ENCODE measurements at places on chromosomes 6 and 20. TPM values are rescaled to one million over a fixed set of nuclear protein-coding genes. Genes with fewer than 3 reads are reported as not detected.

GRCh38 chr6:37060195-37060559 is 54.7 kb downstream of the FGD2 start:
- H3K4me3 ChIP-seq, result no peak overlapping the region
- DNase-seq, result no peak
- no peak overlapping the region for H3K27ac ChIP-seq
- H3K4me1 ChIP-seq, result no peaks in the 10 kb centered on the region
- no peaks in the 10 kb centered on the region for H3K36me3 ChIP-seq

PTGIS gene
- 3.5 TPM for polyA plus RNA-seq

HCRTR2 gene
- not detected for polyA plus RNA-seq

DNA sequence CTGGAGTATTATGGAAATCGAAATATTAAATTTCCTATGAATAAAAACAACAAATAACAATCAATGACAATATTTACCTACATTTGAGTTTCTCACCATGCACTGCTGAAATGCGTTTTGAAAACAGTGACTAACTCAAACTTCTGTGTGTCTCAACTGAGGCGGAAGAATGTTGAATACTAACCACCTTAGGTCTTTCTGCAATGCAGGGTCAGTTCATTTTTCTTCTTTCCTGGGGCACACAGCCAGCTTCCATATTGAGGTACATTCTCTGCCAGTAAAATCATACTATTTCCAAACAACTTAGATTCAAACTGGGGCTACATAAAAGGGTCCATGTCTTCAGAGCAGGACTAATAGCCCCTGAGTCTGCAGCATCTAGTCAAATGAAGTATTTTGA is 310.1 kb downstream of the UTRN start:
- H3K4me3 ChIP-seq, result no peak overlapping the region
- no peak overlapping the region for H3K27ac ChIP-seq
- no peaks in the 10 kb centered on the region for H3K36me3 ChIP-seq
- no peaks in the 10 kb centered on the region for H3K27me3 ChIP-seq

GRCh38 chr6:24391756-24392405 is 10.9 kb upstream of the MRS2 start:
- H3K4me3 ChIP-seq, result no peak overlapping the region
- H3K27ac ChIP-seq, result no peak overlapping the region

DNA sequence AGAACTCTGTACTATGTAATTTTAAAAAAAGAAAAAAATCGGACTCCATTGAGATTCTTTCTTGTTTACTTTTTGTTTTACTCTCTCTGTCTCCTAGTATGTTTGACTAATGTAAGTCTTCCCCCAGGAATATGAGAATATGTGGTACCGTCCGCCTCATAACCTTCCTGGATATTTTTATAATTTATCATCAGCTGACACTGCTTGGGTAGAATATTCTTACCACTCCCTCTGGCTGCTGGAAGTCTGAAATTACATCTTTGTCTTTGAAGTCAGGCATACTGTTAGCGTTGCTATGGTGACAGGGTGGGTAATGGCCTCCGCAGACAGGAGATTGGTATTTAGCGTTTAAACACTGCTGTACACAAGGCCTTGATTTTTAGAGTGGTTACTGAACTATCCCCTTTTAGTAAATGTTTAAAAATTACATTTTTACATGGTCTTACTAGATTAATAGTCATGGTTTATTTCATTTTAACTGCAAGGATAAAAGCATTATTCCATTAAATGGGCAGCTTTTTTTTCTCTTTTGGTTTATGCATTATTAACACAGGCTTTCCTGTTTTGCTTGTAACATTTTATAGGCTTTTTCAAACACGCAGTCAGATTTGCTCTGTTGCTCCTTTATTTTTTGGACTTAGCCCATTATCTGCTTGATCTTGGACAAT is 176.4 kb downstream of the ARID1B start:
- no peak overlapping the region for H3K4me3 ChIP-seq
- no peaks in the 10 kb centered on the region for H3K36me3 ChIP-seq
- no peak overlapping the region for H3K27ac ChIP-seq
- DNase-seq, result no peak

- no peaks in the 10 kb centered on the region for H3K36me3 ChIP-seq
- no peak for DNase-seq
- H3K4me3 ChIP-seq, result no peak overlapping the region
- H3K27me3 ChIP-seq, result no peaks in the 10 kb centered on the region
- no peaks in the 10 kb centered on the region for H3K4me1 ChIP-seq
These were observed 480.5 kb upstream of the HTR1E start for GRCh38 chr6:86456821-86457220.

GRCh38 chr20:8996817-8997512 is 71.9 kb upstream of the PLCB4 start:
- H3K4me1 ChIP-seq, result no peaks in the 10 kb centered on the region
- no peaks in the 10 kb centered on the region for H3K36me3 ChIP-seq
- no peak overlapping the region for H3K27ac ChIP-seq

MDFI gene
- polyA plus RNA-seq, result 2.0 TPM

- H3K27me3 ChIP-seq, result no peaks in the 10 kb centered on the region
- H3K27ac ChIP-seq, result no peak overlapping the region
- H3K36me3 ChIP-seq, result no peaks in the 10 kb centered on the region
These were observed 217.1 kb upstream of the THBS2 start for GRCh38 chr6:169470790-169471189.

DNA sequence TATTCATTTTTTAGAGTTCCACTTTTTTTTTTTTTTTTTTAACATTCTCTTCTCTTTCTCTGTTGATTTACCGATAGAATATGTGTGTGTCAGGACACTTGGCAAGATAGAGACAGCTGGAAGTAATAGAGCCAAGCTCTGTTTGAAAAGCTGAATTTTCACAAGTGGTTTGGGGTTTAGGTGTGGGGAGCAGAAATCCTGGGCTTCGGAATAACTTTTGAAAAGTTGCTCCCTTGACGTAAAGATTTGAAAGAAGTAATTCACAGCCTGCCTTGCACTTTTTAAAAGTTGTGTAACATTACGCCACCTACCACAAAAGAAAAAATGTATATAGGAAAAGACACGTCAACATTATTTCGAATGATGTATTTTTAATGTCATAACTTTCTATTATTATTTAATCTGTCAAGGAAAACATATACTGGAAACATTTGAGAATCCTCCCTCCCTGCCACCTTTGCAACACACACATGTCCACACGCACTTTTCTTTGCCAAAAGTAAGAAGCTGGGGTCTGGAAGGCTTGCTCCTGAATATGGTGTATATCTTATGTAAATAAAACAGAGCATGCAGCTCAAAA is 917.9 kb downstream of the KIF16B start:
- no peaks in the 10 kb centered on the region for H3K36me3 ChIP-seq
- no peaks in the 10 kb centered on the region for H3K27me3 ChIP-seq
- H3K4me1 ChIP-seq, result no peaks in the 10 kb centered on the region
- no peak for DNase-seq
- H3K4me3 ChIP-seq, result no peak overlapping the region

GRCh38 chr6:144953552-144954240 is 668.6 kb downstream of the UTRN start:
- H3K27ac ChIP-seq, result no peak overlapping the region
- no peaks in the 10 kb centered on the region for H3K4me1 ChIP-seq
- H3K27me3 ChIP-seq, result no peaks in the 10 kb centered on the region
- DNase-seq, result no peak

NR2E1 gene
- not detected for polyA plus RNA-seq

DNA sequence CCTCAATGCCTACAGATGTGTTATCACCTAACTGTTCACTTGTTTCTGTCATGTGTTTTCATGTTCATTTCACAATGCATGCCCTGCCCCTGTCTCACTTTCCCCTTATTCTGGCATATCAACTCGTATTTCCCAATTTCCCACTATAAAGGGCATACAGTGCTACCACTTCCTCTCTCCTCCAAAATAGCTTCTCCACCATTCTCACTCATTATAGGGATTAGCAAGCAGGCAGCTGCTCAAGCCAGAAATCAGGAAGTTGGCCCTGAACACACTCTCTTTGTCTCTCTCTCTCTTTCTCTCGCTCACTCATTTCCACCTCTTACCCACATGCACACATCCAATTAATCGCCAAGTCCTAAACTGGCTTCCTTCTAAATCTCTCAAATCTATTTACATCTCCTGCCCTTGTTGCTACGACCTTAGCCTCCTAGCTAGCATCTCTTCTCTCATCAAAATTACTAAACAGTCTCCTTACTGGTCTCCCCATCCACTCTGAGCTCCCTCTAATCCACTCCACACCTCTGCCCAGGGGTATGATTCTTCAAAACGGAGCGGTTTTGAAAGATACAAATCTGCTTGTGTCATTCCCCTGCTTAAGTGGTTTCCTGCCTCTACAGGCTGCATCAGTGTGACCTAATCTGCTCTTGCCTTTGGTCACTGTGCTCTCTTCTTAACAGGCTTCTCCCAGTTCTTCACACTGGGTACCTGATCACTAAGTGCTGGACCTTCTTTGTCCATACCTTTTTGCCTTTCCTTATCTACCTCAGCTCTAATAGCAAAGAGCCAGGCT is 196.2 kb downstream of the BTBD9 start:
- no peak overlapping the region for H3K4me3 ChIP-seq
- no peaks in the 10 kb centered on the region for H3K4me1 ChIP-seq
- no peaks in the 10 kb centered on the region for H3K36me3 ChIP-seq
- H3K27me3 ChIP-seq, result no peaks in the 10 kb centered on the region

- no peak overlapping the region for H3K27ac ChIP-seq
- no peaks in the 10 kb centered on the region for H3K4me1 ChIP-seq
- no peak for DNase-seq
- H3K4me3 ChIP-seq, result no peak overlapping the region
- H3K27me3 ChIP-seq, result no peaks in the 10 kb centered on the region
- no peaks in the 10 kb centered on the region for H3K36me3 ChIP-seq
These were observed 111.2 kb upstream of the CST7 start for GRCh38 chr20:24837781-24838450.

DNA sequence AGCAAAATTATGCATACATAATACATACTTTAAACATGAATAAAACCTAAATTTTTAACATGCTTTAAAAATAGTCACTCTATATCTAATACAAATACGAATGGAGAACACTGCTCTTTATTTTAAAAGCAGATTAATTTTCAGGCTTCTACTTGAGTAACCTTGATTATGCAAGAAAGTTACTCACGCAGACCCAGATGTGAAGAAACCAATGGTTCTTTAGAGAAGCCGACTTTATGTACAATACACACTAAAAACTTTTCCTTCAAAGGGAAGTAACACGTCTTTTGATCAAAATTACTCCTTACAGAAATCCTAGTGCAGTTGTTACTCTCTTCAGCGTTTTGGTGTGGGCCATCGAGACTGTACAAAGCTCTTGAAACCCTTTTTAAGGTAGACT is 136.9 kb upstream of the SLC22A16 start:
- no peak overlapping the region for H3K27ac ChIP-seq
- no peaks in the 10 kb centered on the region for H3K4me1 ChIP-seq
- no peak for DNase-seq
- peaks cover 9% of the 10 kb centered on the region for H3K36me3 ChIP-seq
- H3K4me3 ChIP-seq, result no peak overlapping the region

- H3K27ac ChIP-seq, result no peak overlapping the region
- no peaks in the 10 kb centered on the region for H3K36me3 ChIP-seq
- DNase-seq, result no peak
- no peak overlapping the region for H3K4me3 ChIP-seq
- no peaks in the 10 kb centered on the region for H3K4me1 ChIP-seq
These were observed 316.1 kb upstream of the PRDM1 start for GRCh38 chr6:105769987-105770386.

GRCh38 chr20:62359491-62360121 is 7.5 kb downstream of the LAMA5 start:
- no peak overlapping the region for H3K27ac ChIP-seq
- H3K27me3 ChIP-seq, result no peaks in the 10 kb centered on the region
- peak; percentile 81 for DNase-seq
- H3K4me3 ChIP-seq, result no peak overlapping the region

SMPDL3A gene
- 19.8 TPM for polyA plus RNA-seq

- H3K27me3 ChIP-seq, result no peaks in the 10 kb centered on the region
- DNase-seq, result no peak
- H3K4me1 ChIP-seq, result no peaks in the 10 kb centered on the region
- H3K4me3 ChIP-seq, result no peak overlapping the region
These were observed 129.8 kb upstream of the EDN1 start for GRCh38 chr6:12160326-12160725.

DNA sequence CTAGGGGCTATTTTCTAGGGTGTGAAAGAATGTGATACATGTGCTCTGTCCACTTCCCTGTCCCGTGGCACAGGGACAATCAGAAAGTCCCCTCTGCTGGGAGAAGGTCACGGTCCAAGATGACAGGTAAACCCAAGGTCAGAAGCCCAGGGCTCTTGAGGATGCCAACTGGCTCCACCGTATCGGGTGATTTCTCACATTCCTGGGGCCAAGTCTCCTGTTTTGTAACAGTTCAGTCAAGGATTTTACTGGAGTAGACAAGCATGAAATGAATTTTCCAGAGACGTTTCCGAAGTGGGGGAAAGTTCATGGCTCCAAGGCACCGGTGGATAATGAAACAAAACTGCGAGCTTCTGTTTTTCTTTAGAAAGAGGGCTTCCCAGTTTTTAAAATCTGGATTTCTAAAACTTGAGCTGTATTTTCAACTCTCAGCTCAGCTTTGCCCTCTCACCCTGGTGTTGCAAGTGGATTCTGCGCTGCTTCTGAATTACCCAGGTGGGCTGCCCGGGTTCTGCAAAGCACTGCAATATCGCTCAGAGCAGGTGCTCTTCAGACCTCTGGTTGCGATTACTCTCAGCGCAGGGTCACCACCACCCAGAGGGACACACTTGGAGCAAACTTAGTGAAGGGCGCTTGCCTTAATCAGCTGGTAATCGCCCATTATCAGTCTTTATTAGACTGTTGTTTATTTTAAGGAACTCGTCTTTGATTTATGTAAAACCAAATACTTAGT is 64.4 kb upstream of the TMEM170B start:
- no peaks in the 10 kb centered on the region for H3K36me3 ChIP-seq
- no peaks in the 10 kb centered on the region for H3K4me1 ChIP-seq
- H3K27me3 ChIP-seq, result no peaks in the 10 kb centered on the region

DNA sequence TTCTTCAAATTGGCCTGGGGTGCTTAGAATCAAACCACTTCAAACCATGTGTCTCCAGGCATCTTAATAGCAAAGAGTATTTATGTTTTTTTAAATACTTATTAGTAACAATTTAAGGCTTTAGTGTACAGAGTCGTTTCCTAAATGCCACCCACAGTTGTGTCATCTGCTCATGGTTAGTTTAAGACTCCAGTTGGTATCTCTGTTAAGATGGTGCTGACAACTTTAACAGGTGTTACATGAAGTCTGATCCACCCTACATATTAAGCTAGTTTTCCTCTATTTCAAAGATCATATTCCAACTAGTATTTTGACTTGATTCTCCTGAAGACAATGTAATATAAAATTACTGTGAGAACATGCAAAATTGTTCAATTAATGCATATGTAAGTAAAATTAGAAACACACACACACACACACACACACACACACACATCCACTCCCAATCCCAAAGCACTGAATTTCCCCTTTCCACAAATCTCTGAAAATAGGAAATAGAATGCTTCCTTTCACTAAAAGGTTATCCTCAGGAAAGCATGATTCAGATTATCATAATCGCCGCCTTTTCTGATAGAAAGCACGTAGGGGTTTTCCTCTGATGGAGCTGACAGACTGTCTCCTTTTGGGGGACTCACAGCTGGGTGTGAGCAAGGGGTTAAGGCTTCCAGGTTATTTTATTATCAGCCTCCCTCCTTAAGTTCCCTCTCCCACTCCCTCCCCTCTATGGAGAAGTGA is 10.5 kb downstream of the CNKSR3 start:
- no peaks in the 10 kb centered on the region for H3K36me3 ChIP-seq
- no peak overlapping the region for H3K27ac ChIP-seq
- no peaks in the 10 kb centered on the region for H3K27me3 ChIP-seq
- H3K4me1 ChIP-seq, result no peaks in the 10 kb centered on the region
- no peak overlapping the region for H3K4me3 ChIP-seq
- no peak for DNase-seq

GRCh38 chr20:62861726-62862336 is at the start of gene TCFL5:
Gene TCFL5 (minus strand): TSS chr20:62861822. CDS start chr20:62861670, 152 bp downstream.
- H3K4me1 ChIP-seq, result peaks cover 8% of the 10 kb centered on the region
- H3K27me3 ChIP-seq, result no peaks in the 10 kb centered on the region
- DNase-seq, result peak; percentile 96
- H3K4me3 ChIP-seq, result peak within 1 kb of the TSS; percentile 38
